ENCODE measurements at places on chromosomes 11 and 22. TPM values are rescaled to one million over a fixed set of nuclear protein-coding genes. Genes with fewer than 3 reads are reported as not detected.

Gene CD3D
- polyA plus RNA-seq, result not detected

Gene RAB30
- 3.6 TPM for polyA plus RNA-seq

Gene FUT4
- polyA plus RNA-seq, result 0.56 TPM

Gene TUB
- polyA plus RNA-seq, result 0.87 TPM

Gene CBLIF
- not detected for polyA plus RNA-seq

Gene OR8G1
- polyA plus RNA-seq, result not detected

Gene PIWIL4
- 0.17 TPM for polyA plus RNA-seq

Gene CCDC73
- polyA plus RNA-seq, result not detected

Gene OR6A2
- not detected for polyA plus RNA-seq

Gene P4HA3
- 1.2 TPM for polyA plus RNA-seq

Gene SCN2B
- polyA plus RNA-seq, result 0.43 TPM

Gene FAT3
- 0.02 TPM for polyA plus RNA-seq

Gene ZNF70
- polyA plus RNA-seq, result 0.86 TPM

Gene HSPB2
- 0.16 TPM for polyA plus RNA-seq

Gene FOLR2
- not detected for polyA plus RNA-seq

Gene PATE2
- polyA plus RNA-seq, result not detected

DNA sequence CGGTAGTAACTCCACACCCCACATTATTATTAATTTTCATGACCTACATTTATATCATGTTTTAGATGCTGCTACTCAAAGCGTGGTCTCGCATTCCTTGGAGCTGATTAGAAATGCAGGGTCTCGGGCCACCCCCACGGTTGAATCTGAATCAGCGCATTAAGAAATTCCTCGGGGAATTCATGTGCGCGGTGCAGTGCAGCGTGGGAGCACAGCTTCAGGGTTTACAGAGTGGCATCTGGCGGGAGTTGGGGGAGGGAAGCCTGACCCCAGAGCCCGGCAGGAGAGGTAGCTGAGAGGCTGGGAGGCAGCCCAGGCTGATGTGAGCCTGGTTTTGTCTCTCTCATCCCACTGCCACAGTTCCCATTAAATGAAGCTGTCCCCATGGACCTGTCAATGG lies 48.1 kb upstream of the DAGLA start:
- no peak for DNase-seq

DNA sequence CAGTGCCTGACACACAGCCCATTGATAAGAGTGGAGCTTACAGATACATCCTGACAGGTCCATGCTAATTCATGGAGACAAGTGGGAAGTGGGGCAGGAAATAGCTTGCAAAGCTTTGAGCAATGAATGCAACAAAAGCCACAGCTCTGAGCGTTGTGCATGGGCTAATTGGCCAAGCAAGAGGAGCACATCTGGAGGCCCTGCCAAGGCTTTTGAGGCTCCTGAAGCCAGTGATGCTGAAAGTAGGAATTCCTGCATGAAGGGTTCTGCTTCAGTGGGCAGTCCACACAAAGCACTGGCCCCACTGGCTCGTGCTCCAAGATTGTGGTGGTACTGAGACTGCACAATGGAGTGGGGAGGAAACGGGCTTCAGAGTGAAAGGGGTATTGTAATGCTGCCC lies 103.8 kb upstream of the CSNK2A3 start:
- no peak for DNase-seq

DNA sequence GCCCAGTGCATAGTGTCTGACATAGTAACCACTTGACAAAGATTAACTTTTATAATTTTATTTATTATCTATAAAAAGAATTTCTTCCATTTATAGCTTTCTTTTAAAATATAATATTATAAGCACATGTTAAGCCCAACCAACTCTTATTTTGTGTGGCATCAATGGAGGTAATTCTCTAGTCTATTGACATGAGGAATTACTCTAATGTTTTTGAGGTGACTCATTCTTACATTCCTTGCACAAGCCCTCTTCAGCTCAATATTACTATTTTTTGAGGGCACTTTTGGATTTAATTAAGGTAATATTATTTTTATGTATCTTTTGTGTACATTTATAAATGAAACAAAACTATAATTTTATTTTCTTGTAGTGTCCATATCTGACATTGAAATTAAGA lies 59.6 kb downstream of the AASDHPPT start:
- no peak for DNase-seq

DNA sequence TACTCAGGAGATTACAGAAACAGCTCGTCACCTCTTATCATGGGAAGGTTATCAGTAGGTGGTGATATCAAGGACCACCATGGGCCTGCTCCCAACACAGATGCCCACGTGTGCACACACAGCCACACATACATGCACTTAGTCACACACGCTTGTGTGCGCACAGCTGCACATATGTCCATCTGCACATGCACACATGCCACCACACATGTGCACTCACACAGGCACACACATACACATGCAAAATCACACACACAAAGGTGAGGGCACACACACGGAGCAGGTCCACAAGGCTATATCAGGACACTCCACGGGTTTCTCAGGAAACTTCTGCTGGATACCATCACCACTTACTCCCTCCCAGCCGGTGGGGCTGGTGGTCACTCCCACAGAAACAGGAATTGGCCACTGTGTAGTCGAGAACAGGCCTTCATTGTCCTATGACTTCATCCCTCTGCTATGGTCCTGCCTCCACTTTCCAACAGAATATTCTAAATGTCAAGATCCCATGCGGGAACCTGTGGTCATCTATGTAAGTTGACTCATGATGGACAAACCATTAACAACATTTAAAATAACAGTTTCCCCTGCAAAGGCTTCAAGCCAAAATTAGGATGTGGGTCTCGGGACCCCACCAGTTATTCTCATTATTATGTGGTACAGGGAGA lies 2.2 kb downstream of the C11orf24 start:
- DNase-seq, result peak; percentile 72

DNA sequence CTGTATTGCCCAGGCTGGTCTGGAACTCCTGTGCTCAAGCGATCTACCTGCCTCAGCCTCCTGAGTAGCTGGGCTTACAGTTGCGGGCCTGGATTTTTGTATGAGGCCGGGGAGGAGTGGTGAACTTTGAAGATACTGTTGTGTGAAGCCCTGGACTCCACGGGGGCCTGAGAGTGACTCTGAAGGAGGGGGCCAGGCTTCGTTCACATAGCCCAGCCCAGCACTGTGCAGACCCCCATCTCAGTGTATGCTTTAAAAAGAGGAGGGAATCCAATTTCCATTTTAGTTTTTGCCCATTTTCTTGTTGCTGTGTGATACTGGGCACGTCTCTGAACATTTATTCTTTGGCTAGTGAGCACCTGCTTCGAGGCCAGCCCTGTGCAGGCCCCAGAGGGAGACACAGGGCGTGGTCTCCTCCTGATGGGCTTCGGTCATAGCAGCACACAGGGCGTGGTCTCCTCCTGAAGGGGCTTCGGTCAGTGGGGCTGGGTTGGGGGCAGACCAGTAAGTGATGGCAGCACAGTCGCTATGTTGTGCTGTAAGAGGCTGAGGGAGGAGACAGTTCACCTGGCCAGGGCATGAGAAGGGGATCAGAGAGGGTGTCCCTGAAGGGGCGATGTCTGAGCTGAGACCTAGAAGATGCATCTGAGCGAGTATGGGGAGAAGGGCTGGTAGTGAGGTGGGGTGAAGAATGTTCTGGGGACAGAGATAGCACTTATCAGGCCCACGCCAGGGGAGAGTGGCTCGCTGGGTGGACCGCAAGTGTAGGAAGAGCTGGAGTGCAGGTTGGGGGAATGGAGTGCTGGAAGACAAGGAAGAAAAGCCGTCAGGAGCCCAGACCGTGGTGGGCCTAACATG lies 14.0 kb downstream of the SAMM50 start:
- DNase-seq, result no peak

- no peak for DNase-seq
Observed at GRCh38 chr22:27406389-27406861, 395.1 kb downstream of the MN1 start.

- DNase-seq, result no peak
Observed at GRCh38 chr11:132337819-132338416, 967.5 kb downstream of the NTM start.

GRCh38 chr22:48600681-48601080 lies 1227.0 kb downstream of the BRD1 start:
- no peak for DNase-seq

- DNase-seq, result no peak
Observed at GRCh38 chr11:73143126-73143838, 1.2 kb upstream of the FCHSD2 start.

- peak; percentile 69 for DNase-seq
Observed at GRCh38 chr11:100791860-100792259, 104.8 kb downstream of the ARHGAP42 start.

DNA sequence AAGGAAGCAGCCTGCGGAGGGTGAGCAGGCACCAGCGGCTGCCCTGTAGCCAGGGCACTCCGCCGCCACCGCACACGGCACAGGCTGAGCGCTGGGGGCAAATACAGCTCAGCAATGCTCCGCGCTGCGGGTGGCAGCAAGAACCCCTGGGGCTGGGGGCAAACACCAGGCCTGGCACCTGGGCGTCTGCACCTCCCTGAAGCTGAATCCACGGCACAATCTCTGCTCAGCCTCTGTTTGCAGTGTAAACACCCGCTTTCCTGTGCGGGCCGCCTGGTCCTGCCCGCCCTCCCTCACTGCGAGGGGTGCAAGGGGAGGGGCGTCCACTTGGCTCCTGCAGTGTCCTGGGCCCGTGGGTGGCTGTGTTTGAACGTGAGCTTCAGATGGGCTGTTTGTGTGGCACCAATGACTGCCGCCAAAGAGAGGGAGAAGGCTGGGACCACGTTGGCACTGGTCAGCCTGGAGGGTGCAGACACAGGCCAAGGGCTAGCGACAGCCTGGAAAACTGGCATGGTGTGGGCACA lies 14.8 kb upstream of the MPPED1 start:
- no peak for DNase-seq

GRCh38 chr22:48145738-48146137 lies 1383.3 kb downstream of the TBC1D22A start:
- DNase-seq, result no peak

GRCh38 chr11:91078221-91078620 lies 855.4 kb upstream of the CHORDC1 start:
- DNase-seq, result no peak

DNA sequence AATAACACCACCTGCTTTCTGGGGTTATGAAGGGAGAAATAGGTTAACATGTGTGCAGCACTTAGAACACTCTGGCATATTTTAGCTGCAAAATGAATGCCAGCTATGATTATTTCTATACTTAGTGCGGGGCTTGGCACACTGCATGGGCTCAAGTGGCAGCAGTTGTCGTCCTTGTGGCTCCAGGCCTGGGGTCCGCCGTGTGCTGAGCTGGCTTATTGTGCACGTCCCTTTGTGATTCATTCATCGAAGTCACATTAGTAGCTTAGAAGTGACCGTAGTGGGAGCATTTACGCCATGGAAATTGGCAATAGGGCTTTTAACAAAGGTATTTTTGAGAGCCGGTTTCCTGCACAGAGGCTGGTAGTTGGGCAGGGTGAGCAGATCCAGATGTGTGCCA lies 4.2 kb downstream of the RASD2 start:
- DNase-seq, result no peak

- DNase-seq, result peak; percentile 68
Observed at GRCh38 chr11:73931039-73931645, 19.7 kb upstream of the DNAJB13 start.

GRCh38 chr11:131859538-131860210 lies 489.3 kb downstream of the NTM start:
- no peak for DNase-seq

DNA sequence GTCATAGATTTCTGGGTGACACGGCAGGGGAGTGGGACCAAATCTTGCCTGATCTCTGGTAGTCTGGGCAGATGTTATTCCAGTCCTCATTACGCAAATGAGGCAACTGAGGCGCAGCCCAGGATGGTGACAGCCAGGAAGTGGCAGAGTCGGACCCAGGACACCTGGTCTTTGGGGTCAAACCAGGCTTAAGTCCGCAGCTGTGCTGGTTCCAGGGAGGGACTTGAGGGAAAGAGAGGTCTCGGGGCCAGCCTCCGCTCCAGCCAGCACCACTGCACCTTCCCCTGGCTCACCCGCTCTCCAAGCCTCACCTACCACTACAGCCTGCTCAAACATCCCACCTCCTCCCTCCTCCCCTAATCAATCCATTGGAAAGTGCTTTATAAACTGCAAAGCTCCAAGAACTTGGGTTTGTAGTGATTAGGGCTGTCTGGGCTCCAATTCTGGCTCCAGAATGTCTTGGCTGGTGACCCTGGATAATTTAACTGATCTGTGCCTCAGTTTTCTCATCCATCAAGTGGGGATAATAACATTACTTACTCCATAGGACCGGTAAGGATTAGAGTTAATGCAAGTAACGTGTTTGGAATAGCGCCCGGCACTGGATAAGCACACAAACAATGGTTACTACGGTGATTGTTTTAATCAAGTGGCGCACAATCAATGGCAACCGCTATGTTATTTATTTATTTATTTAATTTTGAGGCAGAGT lies 526 bp upstream of the PNPLA5 start:
- no peak for DNase-seq

DNA sequence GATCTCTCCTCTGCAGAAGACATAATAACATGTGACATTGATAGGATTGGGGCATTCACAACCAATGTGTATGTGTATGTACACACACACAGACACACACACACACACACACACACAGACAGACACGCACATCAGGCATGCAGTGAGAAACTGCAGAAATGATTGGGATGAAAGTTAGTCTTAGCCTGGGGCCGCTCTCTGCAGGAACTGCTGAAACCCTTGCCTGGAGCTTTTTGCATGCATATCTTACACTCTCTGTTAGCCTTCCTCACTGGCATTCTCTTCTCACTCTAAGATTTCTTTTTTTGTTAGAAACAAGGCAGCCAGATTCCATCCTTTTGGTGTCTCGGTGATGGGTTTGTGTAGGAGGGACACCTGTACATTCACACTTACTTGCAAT lies 337.9 kb downstream of the NELL1 start:
- no peak for DNase-seq

- no peak for DNase-seq
Observed at GRCh38 chr22:28297504-28297903, 378.4 kb upstream of the PITPNB start.

DNA sequence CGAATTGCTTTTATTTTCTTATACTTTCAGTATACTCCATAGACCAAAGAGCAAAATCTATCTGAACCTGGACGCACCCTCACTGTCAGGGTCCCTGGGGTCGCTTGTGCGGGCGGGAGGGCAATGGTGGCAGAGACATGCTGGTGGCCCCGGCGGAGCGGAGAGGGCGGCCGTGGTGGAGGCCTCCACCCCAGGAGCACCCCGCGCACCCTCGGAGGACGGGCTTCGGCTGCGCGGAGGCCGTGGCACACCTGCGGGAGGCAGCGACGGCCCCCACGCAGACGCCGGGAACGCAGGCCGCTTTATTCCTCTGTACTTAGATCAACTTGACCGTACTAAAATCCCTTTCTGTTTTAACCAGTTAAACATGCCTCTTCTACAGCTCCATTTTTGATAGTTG lies 1077.4 kb downstream of the BRD1 start:
- no peak for DNase-seq

Measured in mammary epithelial cell (primary cell).